NCI-H82 (cell line): ENCODE measurements at places on chromosomes 7 and 10.
A peak's percentile ranks its signal among the peaks of the same experiment; 100 is the strongest.

- DNase-seq, result no peak
Observed at GRCh38 chr10:120262857-120263547, 194.0 kb upstream of the PLPP4 start.

DNA sequence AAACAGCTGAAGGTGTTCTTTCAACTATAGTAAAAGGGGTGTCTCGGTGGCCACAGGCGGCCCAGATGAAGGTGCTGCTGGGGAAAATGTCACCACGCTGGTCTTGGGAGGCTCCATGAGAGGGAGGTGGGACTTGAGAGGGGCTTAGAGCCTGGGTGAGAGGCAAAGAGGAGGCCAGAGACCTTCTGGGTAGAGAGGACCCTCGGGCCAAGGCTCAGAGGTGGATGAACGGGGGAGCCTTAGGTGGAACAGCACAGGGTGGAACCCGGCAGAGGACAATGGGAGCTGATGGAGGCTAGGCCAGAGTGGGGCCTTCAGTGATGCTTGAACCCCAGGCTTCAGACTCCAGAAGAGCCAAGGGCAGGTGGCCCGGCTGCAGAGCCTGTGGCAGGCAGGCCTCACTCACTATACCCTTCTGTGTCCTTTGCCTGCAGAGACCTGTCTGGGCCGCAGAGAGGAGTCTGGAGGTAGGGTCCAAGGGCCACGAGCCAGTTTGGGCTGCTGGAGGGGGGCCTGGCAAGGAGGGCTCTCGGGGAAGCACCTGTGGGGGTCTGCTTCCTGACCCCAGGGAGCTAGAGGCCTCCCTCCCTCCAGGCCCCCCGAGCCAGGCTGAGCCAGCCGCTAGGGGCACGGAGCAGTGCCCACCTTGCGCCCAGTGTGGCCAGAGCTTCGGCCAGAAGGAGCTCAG lies 32.1 kb downstream of the ZNF783 start:
- DNase-seq, result no peak

DNA sequence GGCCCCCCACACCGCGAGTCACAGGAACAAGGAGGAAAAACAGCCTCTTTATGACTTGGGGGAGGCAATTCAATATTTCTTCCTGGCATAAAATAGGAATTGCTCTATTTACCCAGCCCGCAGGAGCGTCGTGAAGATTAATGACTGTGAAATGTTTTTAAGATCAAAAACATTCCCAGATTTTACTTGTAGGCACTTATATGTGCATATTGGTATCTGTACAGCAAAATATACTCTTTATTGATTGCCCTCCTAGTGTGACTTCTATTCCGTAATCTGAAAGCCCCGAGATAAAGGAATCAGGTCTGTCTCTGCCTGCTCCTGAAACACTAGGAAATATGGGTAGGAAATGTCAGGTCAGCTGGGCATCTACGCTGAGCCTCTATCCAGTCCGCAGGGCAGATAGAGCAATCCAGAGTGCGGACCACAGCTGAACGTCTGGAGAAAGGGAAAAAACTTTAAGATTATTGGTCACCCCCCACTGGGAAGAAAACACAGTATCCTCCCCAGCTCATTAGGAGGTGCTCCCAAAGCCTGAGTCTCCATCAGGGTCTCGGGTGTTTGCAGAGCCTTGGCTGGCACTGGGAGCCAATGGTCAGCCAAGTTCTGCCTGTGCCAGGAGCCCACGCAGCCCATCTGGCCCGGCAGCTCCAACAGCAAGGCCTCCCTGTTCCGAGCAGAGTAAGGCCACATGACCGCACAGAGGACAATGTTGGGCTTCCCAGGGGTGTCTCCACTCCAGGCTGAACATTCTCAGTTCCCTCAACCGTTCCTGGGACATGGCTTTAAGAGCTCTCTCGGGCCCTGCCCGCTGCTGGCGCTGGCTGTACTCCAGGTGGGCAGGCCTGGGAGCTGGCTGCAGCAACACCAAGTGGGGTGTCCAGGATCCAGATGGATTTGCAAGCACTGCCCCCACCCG lies 7.7 kb downstream of the CTBP2 start:
- no peak for DNase-seq

DNA sequence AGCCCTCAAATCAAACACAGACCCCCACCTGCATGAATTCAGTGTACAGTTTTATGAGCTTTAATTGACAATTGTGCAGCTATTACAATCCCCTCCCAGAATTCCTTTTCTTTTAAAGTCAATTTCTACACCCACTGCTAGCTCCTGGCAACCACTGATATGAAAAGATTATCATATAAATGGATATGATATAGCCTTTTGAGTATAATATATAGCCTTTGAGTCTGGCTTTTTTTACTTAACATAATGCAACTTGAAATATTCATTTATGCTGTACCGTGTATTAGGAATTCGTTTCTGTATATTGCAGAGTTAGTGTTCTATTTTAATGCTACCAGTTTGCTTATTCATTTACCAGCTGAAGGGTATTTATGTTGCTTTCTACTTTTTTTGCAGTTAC lies 127.7 kb downstream of the CCSER2 start:
- no peak for DNase-seq

DNA sequence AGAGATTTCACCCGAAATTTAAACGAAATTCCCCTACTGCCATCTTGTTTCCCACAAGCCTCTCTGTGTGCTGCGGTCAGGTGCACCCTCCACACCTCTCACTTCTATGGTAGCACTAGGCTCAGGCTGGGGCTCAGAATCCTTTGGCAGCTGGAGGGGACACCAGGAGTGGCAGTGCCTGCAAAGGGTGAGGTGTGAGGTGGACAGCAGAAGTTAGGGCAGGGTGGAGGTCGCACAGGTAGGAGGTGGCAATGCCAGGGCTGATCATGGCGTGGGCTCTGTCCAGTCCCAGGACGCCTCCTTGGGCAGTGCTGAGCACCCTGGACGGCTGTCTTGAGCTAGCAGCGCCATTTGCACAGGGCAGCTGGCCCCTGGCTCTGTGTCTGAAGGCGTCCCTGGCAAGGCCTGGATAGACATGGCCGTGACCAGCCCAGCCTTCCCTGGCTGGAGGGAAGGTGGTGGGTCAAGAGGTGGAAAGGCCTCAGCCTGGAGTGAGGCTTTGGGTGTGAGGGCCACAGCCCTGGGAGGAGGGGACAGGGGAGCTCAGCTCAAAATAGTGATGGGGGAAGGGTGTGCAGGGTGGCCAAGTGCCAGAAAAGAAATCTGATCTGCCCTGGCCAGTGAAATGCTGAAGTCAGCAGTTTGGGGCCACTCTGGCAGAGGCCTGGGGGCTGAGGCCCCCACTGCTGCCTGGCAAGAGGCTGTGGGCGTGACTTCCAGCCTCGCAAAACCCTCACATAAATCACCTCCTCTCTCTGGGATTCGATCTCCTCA lies 40.0 kb downstream of the ZCCHC24 start:
- no peak for DNase-seq

- DNase-seq, result no peak
Observed at GRCh38 chr10:128624656-128625530, 498.7 kb upstream of the MKI67 start.

DNA sequence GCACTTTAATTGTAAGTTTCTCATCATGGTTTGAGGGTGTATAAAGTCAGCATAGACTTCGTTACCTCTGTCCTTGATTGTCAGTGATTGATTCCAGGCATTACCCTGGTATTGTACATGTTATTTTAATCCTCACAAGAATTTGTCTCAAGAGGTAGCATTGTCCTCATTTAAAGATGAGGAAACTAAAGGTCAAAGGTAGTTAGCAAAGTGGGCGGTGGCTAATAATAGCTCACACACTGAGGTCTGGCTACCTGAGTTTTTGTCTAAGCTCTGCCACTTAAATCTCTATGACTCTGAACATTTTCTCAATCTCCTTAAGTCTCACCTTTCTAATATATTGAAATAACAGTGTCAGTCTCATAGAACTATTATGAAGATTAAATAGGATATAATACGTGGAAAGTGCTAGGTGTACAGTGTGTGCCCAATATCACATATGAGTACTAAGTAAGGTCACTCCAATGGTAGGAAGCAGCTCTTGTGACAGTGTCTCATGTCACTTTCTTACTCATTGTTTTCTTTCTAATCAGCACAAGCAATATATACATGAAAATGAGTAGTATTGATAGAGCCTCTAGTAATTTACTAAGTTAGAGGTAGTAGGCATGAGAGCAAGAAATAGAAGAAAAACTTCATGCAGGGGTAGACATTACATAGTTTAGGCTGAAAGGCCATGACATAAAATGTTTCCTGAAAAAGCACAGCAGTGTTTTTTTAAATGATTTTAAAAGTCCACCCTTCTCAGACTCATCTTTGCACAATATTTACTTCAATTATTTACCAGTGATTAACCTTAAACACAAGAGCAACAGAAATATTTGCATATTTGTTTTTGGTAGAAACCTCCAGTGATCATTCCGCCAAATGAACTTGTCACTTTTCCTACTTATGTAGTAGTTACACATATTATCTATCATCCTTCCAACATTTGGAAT lies 21.0 kb downstream of the AHR start:
- DNase-seq, result no peak

GRCh38 chr7:21898265-21898930 lies 47.3 kb downstream of the CDCA7L start:
- DNase-seq, result no peak

GRCh38 chr7:48419401-48419800 lies 248.1 kb downstream of the ABCA13 start:
- no peak for DNase-seq

- DNase-seq, result no peak
Observed at GRCh38 chr7:50367570-50367969, 63.1 kb downstream of the IKZF1 start.

DNA sequence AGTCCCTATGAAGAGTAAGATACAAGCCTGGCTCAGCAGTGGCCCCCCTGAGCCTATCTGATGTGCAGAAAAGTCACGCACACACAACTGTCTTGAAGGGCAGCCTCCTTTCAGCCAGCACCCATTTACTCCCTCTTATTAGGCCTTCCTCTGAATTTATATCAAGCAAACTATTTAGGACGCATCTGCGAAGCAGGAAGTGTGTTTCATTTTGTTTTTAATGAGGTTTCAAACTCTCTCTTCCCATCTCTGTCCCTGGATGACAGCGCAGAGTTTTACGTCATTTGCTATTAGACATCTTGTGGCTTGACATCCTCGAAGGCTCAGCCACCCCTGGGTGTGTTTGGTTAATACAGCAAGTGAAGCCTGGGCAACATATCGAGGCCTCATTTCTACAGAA lies 79.5 kb downstream of the CUX1 start:
- DNase-seq, result no peak

- DNase-seq, result peak; percentile 81
Observed at GRCh38 chr10:58320351-58321049, 14.3 kb upstream of the UBE2D1 start.

DNA sequence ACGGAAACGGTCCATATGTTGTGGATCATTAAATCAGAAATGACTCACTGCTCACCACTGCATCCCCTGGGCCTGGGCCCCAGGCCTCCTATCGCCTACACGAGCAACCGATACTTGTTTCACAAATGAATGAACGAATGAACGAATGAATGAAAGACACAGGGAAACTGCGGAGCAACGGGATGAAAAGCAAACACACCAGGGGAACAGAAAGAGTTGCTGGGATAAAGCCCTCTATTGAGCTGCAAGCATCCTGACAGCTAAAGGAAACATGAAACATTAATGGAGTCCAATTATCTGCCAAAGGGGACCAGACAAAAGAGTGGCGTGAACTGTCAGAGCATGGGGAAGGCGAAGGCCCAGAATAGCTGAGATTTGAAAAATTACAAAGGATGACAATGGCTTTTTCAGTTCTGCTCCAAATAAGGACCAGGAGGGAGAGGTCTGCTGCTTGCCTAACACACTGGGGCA lies 92.1 kb downstream of the GRB10 start:
- DNase-seq, result no peak

DNA sequence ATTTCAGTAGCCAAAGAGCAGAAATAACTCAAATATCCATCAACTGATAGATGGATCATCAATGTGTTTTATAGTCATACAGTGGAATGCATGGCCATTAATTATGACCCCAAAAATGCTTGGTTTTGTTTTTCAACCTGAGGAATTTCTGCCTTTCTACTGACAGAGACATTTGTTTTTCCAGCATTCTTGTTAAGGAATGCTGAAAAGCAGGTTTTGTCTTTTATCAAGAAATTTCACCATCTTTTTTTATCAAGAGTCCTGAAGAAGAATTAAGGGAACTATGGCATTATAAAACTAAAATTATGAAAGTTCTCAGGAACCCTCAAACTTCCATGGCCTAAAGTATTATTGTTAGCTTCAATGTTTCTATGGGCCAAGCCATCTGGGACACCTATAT lies 153.4 kb upstream of the THSD7A start:
- DNase-seq, result no peak

DNA sequence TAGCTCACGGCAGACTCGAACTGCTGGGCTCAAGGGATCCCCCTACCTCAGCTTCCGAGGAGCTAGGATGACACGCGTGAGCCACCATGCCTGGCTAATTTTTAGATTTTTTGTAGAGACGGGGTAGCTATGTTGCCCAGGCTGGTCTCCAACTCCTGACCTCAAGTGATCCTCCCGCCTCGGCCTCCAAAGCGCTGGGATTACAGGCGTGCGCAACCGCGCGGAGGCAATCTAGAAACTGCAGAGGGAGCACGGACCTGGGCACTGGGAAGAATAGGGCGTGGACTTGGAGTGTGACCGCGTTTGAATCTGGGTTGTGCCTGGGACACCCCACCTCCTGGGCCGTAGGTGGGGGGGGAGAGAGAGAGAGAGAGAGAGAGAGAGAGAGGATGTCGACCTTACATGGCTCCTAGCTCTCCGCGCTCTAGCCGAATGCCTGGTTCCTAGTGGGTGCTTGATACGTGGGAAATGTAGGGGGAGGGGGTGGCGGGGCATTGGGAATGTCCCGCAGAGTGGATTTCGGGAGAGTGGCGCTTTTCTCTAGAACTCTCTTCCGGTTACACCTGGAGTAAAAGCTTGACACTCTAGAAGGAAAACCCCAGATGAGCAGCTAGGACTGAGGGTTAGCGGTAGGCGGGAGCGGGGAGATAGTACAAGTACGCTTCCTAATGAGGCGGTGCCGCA lies 1.2 kb upstream of the MAP3K8 start:
- no peak for DNase-seq

GRCh38 chr7:116706668-116707126 lies 34.7 kb downstream of the MET start:
- no peak for DNase-seq

DNA sequence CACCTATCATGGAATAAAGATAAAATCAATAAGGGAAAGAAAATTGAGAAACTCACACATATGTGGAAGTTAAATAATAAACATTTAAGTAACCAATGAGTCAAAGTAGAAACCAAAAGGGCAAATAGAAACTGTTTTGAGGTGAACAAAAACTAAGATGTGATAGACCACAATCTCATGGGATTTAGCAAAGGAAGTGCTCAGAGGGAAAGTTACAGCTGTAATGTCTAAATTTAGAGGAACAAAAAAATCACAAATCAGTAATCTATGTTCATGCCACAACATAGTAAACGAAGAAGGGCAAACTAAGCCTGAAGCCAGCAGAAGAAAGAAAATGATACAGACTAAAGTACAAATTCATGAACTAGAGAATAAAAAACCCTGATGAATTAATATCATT lies 16.3 kb downstream of the CYP3A4 start:
- no peak for DNase-seq

DNA sequence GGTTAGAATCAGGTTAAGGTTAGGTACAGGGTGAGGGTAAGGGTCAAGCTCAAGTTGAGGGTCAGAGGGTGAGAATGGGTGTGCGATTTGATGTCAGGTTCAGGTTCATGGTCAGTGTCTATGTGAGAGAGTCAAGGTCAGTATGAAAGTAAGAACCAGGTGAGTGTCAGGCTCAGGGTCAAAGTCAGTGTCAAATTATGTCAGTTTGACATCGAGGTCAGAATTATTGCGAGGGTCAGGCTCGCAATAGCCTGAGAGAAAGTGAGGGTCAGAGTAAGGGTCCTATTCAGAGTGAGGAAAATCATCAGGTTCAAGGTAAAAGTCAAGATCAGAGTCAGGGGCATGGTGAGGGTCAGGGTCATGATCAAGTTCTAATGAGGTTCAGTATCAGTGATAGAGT lies 13.0 kb downstream of the MRPS24 start:
- no peak for DNase-seq
